ENCODE measurements at places on chromosomes 2 and 18.

DNA sequence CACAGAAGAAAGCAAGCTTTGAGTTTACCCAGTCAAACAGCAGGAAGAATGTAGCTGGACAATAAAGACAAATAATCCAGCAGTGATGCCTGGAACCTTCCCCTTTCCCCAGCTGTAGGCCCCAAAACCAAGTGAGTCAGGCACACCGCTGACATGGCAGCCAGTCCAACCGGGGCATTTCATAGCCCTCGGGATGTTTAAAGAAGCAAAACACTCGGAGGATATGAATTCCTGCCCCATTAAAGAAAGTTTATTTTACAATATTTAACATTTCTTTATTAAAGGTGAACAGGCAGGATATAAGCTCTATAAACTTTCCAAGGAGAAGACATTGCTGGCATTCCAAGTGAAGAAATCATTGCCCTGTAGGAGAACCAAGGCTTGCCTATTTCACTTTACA is 507.6 kb upstream of the TNP1 start:
- DNase-seq = no peak

DNA sequence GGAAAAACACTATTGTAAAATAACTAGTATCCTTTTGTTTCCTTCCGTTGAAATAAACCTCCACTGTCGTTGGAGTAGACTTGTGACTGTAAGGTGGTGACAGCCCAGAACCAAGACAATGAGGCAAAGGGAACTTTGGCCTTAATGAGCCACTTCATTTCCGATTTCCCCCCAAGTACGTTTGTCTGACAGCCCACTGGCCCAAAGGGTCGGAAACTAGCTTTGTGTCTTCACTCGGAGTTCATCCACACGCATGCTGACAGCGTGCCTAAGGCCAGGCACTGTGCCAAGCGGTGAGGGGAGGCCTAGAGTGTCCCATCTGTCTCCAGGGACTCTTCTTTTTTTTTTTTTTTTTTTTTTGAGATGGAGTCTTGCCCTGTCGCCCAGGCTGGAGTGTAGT is 21.0 kb downstream of the HJURP start:
- DNase-seq = no peak

DNA sequence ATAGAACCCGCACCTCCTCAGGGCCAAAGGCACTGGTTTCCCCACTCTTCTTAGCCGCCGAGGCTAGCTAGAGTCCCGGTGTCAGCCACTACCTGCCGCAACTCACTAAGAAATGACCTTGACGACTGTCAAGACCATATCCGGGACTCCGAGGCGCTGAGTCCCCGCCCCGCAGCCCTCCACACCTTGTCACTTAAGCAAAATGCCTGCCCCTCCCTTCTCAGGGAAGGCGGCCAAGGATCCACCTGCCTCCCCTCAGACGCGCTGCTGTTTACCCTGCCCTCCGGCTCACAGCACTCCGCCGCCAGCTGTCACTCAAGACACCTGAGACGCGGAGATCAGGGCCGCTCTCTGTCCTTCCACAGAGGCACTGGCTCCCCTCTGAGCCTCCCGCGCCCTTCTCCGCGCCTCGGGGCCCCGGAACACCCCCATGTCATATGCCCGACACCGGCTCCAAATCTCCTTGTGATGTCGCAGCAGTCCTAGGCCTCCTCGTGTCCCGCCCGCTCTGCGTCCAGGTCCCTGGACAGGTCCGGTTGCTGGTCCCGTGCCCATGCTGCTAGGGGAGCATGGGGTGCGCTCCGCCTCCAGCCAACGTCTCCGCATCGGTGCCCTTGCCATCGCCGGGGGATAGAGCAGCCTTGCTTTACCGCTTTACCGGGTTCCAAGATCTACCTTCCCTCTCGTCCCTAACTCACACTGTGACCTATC is 32.5 kb upstream of the REG3G start:
- DNase-seq = no peak

DNA sequence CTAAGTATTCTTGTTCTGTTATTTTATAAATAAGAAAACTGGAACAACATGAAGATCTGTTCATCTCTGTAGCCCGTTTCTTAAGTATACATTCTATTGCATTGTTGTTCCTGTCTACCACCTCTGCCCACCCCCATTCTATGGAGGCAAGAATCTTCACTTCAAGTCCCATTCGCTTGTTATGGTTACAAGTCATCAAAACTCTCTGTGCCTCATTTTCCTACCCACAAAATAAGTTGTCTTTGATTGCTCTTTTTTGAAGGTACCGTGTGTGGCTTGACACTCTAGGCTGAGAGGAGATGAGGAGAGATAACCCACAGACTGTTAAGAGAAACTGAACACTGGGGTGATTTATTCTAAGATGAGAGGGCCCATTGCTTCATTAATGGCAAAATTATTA is 2.9 kb upstream of the EVA1A start:
- DNase-seq = no peak

Data from MG63 (cell line).